ENCODE measurements at places on chromosomes 5 and 9.
A peak's percentile ranks its signal among the peaks of the same experiment; 100 is the strongest.

DNA sequence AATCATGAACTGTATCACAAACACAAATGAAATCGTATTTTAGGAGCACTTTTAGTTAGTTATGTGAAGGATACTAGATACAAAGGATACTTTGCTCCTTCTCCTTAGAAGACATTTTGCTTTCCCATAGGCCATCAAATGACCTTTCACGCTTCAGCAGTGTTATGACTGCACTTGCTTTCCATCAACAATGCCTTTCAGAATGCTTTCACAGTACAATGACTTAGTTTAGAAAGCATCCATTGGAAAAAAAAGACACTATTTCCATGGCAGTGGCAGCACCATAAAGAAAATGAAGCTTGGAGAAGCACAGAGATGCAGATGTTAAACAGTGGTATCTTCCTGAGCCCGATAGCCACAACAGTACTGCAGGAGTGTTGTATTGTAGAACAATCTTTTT, 203.9 kb downstream of the PCSK1 start:
- no peak for DNase-seq

- no peak for DNase-seq
These were observed 19.6 kb upstream of the GLRX start for GRCh38 chr5:95841914-95842812.

DNA sequence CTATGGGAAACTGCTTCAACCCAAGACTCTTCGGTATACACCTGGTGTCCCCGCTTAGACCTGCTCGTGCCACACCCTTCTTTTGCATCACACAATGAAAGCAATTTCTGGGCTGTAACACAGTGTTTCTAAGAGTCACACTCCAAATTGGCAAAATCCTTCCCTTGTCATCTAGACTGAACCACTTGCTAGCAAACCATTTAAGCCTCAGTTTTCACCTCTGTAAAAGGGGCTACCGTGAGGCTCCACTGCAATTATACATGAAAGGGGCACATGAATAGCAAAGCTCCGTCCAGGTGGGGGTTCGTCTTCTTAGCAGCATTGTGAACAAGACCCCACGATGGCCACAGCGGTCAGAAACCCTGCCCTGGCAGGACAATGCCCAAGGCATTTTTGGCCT, 166.8 kb downstream of the PAX5 start:
- DNase-seq = no peak

DNA sequence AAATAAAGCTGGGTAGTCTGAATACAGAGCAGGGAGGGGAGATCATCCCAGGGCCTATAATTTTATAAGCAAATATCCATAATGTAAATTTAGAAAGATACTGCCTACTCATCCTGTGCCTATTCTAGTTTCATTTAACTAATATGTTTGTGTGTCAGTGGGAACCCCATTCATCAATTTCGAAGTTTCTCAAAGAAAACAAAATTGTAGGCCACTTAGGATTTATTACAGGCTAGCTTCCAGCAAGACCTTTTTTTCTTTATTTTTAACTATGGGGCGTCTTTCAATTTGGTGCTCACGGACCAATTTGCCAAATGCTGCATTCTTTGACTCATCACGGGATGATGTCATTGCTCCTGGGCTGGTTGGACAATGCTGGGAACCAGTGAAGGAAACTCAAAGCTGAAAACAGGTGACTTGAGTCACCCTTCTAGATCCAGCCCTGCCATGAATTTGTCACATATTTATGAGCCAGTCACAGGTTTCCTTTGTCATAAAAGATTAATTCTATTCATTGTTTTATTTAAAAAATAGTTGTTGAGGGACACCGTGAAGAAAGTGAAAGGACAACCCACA, 13.4 kb downstream of the PCSK5 start:
- DNase-seq = no peak

DNA sequence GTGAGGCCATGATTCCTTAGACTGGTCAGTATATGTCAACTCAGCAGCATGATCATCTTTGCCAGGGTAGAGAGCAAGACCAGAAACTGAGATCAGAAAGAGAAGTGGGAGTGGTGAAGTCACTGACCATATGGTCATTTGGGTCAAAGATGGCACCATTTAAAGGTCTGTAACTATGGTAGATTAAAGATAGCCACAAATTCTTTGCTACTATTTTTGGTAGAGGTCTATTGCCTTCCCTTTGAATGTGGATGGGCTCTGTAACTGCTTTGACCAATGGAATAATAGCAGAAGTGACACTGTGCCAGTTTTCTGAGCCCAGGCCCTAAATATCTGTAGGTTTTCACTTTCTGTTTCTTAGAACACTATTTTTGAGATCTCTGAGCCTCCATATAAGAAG, 117.6 kb downstream of the PCSK1 start:
- DNase-seq = no peak

- peak; percentile 6 for DNase-seq
These were observed 102.2 kb upstream of the GNA14 start for GRCh38 chr9:77750284-77750683.

DNA sequence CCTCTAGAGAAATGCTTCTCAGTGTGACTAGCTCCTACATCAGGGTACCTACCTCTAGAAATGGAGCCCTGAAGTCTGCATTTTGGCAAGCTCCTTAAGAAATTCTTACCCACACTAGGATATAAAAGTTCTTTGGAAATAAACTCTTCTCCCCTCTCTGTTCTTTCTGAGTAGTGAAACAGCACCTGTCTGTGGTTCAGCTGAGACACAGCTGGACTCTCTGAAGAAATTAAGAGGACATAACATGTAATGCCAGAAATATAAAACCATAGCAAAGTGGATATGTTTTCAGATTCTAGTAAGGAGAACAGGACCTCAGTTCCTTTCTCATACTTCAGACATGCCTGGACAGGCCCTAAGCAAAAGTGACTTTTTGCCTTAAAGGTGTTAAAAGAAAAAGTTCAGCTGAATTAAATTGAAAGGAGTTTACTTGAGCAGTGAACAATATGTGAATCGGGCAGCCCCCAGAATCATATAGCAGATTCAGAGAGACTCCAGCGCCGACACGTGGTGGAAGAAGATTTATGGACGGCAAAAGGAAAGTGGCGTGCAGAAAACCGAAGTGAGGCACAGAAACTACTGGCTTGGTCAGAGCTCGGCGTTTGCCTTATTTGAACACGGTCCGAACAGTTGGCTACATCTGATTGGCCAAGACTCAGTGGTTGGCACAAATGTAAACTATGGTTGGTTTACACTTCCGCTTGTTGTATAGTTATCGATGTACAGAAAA, 64.5 kb downstream of the PRKACG start:
- no peak for DNase-seq

DNA sequence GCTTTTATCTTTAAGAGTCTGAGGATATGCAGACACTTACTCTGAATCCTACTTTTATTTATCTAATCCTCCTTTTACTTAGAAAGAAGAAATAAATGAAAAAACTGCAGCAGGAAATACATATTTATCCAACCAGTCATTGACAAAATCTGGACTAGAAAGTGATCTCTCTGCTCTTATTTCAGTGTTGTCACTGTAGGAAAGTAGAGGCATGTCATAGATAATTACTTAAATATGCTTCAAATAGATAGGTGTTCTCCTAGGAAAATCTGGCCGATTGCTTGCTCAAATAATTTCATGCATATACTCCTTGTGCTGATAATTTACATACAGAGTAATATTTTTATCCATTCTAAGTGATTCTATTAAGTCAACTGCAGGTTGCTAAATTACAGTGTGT, 2001.9 kb upstream of the C9orf72 start:
- DNase-seq = no peak

DNA sequence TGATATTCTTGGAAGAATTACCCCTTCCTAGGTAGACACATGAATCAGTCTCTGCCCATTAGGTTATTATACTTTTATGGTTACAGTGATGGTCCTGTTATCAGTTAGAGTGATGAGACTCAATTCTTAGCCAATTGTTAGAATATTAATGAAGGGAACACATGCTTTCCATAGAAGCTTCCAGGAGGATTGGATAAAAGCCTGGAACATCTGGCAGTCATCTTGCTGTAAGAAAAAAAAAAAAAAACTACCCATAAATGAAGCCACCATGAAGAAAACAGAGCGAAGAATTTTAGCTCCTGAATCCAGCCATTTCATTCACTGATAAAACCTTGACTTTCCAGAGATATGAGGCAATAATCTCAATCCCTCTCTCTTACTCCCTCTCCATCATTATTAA, 262.5 kb upstream of the GRIN3A start:
- no peak for DNase-seq

DNA sequence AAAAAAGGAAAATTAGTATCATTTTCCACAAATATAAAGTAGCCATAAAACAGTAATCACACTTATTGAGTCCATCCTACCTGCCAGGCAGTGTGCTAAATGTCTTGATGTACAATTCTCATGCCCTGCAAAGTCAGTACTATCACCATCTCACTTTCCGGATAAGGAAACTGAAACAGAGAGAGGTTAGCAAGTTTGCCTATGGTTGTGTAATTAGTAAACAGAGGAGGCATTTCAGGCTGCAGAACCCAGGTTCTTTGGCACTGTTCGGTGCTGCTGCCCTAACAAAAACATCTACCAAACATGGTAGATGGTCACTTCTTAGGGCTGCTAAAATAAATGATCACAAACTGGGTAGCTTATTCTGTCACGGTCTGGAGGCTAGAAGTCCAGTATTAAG, 22.6 kb downstream of the PLAC8L1 start:
- DNase-seq = no peak

DNA sequence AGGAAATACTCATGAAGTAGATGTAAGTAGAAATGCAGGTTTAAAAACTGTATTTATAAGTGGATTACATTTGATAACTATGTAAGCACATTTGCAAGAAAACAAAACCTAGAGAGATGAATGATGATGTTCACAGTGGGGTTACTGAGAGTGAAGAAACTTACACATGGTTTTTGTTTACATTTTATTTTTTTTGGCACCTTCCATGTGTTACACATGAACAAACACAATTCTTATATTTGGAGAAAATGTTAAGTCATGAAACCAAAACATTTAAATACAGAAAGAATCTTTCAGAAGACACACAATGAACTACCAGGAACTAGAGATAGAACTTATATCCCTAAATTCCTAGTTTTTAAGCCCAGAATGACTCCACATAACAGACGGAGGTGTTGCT, 51.5 kb upstream of the SPATA31E1 start:
- no peak for DNase-seq

- DNase-seq = peak; percentile 19
These were observed 51.0 kb downstream of the IARS1 start for GRCh38 chr9:92242260-92243136.

- DNase-seq = no peak
These were observed 1.0 kb upstream of the PTBP3 start for GRCh38 chr9:112334432-112334841.

DNA sequence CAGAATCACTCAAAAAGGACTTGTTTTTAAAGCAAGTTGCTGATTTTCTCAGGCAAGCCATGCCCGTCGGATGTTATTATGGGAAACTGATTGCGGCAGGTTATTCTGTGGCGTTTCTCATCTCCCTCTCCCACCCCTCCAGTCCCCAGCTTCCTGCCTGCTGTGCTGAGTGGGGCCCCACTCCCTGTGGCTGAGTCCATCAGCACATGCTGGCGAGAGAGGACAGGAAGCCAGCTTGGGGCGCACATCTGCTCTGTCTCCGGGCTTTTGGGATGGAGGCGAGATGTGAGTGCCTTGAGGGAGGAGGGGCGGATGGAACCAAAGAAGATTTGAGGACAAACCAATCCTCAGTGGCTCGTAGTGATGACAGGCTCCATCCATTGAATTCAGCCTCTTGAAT, 108.0 kb downstream of the DAPK1 start:
- no peak for DNase-seq

GRCh38 chr5:169169783-169170182, 131.2 kb downstream of the SLIT3 start:
- DNase-seq = peak; percentile 29

- DNase-seq = peak; percentile 3
These were observed 15.0 kb downstream of the ABHD17B start for GRCh38 chr9:71895955-71896354.

Data from NCI-H226 (cell line).